T-helper 1 cell treated with Interleukin-12 subunit alpha and Interleukin-12 subunit beta and Interleukin-4 antibody, amounts not matched to agents 30 ng/mL and 1 ng/mL, for 36 hours (primary cell): ENCODE measurements at places on chromosomes 16 and 17. TPM values are rescaled to one million over a fixed set of nuclear protein-coding genes. Genes with fewer than 3 reads are reported as not detected.

The SMPD3 gene
- total RNA-seq: 8.8 and 9.4 TPM in 2 replicates

The SSTR5 gene
- not detected in 2 replicates for total RNA-seq

The TPSD1 gene
- not detected in 2 replicates for total RNA-seq

The ARL5C gene
- not detected in 2 replicates for total RNA-seq

The CBFA2T3 gene
- total RNA-seq: 0.51 TPM in 2 replicates

The PIRT gene
- total RNA-seq: not detected in 2 replicates

The GPR179 gene
- not detected in 2 replicates for total RNA-seq

The LRRC37A gene
- 2.3 and 3.5 TPM in 2 replicates for total RNA-seq

The TNFRSF17 gene
- total RNA-seq: not detected in 2 replicates

The CFAP20 gene
- total RNA-seq: 40.4 and 43.1 TPM in 2 replicates

The SLC35G6 gene
- total RNA-seq: not detected in 2 replicates

The VAT1L gene
- total RNA-seq: not detected in 2 replicates

The CRHR1 gene
- total RNA-seq: not detected in 2 replicates

The MYO15B gene
- 43.2 and 48.4 TPM in 2 replicates for total RNA-seq

The ABCC11 gene
- not detected in 2 replicates for total RNA-seq

The CLDN6 gene
- total RNA-seq: not detected in 2 replicates

The KRTAP3-2 gene
- not detected in 2 replicates for total RNA-seq

The DPEP1 gene
- total RNA-seq: not detected in 2 replicates

The USH1G gene
- total RNA-seq: not detected in 2 replicates

The ST6GALNAC1 gene
- total RNA-seq: 1.1 and 3.2 TPM in 2 replicates
